ENCODE measurements at places on chromosomes 5 and 9.

DNA sequence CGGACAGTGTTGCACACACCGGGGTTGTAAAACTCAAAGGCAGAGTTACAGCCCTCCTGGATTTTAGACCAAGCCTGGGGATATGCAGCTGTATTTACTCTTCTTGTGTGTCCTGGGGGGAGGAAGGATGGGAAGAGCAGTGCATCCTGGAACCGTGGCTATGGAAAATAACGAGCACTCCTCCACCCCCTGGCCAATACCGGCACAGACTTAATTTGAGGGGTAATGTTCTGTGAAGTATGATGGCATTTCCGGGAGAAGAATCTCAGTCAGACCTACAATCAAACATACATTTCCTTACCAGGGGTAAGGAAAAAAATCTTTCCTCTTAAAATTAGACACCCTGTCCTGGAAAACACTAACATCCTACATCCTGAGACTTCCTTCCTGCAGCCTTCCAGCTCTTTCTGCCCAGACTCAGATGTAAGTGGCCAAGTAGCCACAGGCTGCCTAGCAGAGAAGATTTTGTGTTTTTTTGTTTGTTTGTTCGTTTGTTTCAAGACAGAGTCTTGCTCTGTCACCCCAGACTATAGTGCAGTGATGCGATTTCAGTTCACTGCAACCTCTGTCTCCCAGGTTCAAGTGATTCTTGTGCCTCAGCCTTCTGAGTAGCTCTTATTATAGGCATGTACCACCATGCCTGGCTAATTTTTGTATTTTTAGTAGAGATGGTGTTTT, 11.0 kb upstream of the ERMP1 start:
- no peak for DNase-seq

DNA sequence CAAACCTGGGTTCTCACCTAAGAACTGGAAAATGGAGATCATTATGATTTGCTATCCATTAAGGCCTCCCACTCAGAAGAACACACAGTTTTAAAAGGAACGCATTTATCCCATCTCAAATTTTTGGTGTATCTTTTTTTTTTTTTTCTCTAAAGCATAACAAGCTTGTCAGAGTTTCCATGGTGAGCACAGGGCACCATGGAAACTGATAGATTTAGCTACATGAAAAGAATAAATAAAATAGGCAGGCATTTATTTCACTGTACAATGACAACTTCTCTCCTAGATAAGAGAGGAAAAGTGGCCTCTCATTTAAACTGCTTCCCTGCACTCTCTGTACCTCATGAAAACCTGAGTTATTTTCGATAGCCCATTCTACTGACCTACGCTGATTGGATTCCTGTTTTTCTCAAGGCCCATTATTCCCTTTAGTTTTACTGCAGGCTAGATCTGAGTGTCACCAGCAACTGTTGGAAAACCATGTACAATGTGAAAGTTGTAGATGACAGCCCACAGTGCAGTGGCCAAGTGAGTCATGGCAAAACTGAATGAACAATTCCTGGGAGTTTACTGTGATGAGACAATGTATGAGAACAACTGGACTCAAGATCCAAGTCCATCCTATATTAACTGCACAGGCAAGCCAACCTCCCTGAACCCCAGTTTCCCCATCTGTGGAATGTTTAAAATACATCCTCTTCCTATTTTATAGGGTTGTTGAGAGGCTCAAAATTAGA, 4.3 kb upstream of the GDA start:
- no peak for DNase-seq

DNA sequence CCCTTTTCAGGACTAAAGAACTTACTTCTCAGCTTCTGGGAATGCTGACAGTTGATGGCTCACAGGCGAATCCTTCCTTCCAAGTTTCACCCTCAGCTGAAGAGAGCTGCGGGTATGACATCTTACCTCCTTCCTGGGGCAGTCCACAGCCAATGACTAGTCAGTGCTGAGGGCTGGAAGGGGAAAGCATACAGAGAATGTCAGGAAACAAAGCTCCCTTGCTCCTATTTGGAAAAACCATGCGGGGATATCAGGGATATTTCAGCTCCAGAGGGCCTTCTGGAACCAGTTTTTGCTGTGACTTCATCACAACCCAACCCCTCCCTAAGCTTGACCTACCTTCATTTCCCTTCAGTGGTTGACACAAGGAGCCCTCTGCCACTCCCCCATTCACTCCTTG, 15.7 kb downstream of the FTMT start:
- DNase-seq, result no peak

DNA sequence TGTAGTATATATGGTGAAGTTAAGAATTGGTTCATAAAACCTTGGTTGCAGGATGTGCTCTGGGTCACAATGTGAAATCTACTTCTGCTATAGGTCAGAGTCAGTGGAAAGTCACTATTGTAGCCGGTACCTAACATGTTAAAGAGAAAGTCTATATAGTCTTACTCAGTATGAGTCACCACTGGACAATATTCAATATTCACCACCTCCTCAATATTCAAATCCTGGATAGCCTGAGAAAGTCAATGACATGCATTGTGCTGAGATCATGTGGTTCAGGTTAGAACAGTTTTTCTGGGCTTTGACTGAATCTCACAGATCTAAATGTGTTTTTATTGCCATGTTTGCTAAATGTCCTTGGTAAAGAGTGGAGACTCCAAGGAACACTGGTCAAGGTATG, 108.8 kb downstream of the HMHB1 start:
- no peak for DNase-seq

DNA sequence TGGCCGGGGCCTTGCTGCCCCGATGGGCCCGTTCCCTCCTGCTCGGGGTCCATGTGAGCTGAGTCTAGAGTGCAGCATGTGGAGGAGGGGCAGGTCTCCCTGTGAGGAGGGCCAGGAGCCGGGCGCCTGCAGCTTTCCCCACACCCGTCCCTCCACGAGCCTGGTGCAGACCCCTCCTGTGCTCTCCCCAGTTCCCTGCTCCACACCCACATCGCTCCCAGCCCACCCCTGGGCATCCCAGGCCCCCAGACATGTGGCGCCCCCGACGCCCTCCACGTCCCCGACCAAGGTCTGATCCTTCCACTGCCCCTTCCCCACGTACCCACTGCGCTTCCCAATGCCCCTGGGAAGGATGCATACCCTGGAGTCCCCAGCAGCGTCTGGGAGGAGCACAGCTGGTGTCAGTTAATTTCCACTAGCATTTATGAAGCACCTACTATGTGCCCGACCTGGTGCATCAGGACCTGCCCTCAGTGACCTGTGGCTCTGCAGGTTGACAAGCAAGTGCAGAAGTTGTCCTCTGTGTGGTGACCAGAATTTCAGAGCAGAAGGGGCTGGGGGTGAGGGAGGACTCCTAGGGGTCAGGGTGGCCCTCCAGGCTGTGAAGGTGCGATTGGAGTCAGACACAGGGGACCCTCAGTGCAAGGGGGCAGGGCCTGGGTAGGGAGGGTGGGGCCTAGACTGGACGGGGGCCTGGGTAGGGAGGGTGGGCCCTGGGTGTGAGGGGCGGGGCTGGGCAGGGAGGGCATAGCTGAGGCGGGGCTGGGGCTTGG, 10.8 kb upstream of the SLC6A18 start:
- DNase-seq, result no peak

GRCh38 chr5:14513266-14513665, 68.3 kb upstream of the OTULINL start:
- DNase-seq, result no peak

- DNase-seq, result no peak
Observed at GRCh38 chr5:179488975-179489374, 61.4 kb upstream of the RUFY1 start.

GRCh38 chr9:30243467-30243866, 2141.0 kb upstream of the ACO1 start:
- no peak for DNase-seq

DNA sequence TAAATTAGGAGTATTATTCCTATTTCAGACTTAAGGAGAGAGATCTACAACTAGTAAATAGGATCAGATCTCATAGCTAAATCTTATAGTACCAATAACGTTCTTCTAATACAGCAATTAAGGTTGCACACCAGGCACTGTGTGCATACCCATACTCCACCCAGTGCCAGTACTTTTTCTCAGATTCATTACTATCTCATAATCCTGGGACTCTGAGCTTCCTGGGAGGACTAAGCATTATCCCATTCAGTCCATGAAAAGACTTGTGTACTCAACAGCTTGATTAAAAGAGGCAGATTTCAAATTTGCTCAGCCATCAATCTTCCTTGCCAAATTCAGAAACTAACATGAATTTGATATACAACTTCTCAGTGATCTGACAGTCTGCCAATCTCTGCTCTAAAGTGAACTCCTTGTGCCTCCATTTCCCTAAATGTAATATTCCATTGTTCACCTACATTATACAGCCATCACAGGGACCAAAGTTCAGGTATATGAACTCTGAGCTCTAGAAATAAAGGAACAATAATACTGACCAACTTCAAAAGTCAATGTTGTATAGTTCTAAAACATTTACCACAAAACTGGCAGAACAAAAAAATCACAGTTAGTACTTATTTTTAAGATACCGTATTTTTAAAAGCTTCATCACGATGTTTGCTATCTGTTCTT, 7.2 kb downstream of the STRBP start:
- DNase-seq, result no peak

DNA sequence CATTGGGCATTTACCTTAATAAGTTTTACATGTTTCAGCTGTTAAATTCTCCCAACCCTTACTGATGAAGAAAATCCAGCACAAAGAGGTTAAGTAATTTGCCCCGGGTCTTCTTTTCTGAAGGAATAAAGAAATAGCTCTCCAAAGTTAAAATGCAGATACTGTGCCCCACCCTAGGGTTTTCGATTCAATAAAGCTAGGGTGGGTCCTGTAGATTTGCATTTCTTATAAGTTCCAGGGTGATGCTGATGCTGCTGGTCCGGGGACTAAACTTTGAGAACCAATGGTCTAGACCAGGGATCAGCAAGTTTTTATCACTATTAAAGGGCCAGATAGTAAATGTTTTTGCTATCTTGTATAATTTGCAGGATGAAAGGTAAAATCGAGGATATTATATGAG, 156.7 kb downstream of the ADAMTS12 start:
- no peak for DNase-seq

DNA sequence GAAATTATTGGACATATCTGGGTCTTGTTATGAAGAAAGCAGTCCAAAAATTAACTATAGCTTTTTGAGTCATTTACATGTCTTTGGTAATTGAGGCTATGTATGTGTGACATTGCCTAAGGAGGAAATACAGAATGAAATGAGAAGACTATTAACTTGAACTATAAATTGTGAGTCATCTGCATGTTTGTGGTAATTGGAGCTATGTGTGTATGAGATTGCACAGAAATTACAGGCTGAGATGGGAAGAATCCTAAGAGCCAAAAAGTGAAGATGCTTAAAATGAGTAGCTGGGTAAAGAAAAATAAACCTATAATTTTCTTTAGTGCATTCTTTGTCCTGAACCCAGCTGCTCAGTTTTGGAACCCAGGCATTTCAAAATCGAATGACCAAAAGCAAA, 747.6 kb upstream of the EDIL3 start:
- no peak for DNase-seq

GRCh38 chr5:164505791-164506190, 1000.4 kb downstream of the MAT2B start:
- DNase-seq, result no peak

DNA sequence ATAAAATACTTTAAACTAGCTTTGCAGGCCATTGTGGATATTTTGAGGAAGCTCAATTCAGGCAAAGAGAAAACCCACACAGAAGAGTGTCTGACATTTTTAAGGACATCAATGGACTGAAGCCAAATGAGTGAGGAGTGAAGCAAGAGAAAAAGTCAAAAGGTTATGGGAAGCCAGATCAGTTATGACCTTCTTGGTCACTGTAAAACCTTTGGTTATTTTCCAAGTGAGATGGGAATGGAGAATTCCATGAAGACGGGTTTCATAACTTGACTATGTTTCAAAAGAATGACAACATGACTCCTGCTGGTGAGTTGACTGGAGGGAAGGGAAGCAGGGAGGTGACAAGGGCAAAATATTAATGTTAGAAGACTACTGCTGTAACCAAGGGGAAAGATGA, 585.2 kb downstream of the EFNA5 start:
- no peak for DNase-seq

DNA sequence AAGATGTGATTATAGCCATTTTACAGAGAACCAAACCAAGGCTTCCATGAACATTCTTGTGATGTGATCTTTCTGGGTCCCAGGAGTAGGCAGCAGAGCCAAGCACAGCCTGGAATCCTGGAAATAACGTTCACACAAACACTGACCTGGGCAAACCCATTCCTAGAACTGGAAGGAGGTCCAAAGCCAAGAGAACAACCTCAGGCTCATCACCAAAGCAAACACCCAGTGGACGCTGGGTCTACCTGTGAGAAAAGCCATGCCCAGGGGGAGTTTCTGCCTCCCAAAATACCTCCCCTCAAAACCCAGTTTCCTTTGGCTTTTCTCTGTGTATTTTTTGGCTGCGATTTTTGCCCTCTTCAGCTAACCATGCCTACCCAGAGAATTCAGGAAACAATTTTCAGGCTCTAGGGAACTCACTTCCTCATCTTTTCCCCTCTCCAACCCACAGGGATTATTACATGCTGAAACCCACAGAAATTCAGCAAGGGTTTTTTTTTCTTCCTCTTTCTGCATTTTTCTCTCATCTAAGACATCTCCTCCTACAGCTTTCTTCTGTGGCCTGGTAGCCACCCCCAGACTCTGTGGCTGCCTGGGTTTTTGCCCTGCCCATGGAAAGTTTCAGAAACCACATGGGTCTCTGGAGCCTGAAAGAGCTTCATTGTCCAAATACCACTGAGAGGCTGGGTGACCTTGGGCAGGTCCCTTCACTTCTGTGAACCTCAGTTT, 75.0 kb downstream of the TNC start:
- DNase-seq, result no peak

GRCh38 chr5:42604171-42604711, 152.4 kb upstream of the CCDC152 start:
- DNase-seq, result no peak

DNA sequence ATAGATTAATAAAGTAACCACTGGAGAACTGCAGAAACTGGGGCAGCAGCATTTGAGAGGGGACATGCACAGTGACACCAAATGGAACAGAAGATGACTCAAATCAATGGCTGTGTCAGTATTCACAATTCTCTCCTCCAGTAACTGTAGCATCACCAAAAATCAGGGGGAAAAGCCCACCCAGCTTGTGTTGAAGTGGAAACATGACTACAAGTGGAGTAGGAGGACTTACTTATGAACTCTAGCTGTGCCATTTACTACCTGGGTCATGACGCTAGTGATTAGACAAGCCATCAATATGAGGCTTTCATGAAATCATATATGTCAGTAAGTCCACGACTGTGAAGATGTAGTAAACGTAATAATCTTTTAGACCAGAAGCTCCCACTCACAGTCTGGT, 199.8 kb upstream of the PTGER4 start:
- no peak for DNase-seq

- no peak for DNase-seq
Observed at GRCh38 chr5:177957241-177957640, 38.8 kb downstream of the PROP1 start.

- DNase-seq, result no peak
Observed at GRCh38 chr9:18542837-18543405, 69.0 kb downstream of the ADAMTSL1 start.
